ENCODE measurements at places on chromosomes 12 and 14. TPM values are rescaled to one million over a fixed set of nuclear protein-coding genes. Genes with fewer than 3 reads are reported as not detected.
A peak's percentile ranks its signal among the peaks of the same experiment; 100 is the strongest.

GRCh38 chr12:15558915-15559528, 230.2 kb downstream of the EPS8 start:
- no peak for DNase-seq

Gene PLD4
- total RNA-seq: 0.62 TPM

GRCh38 chr14:96138241-96138640, 66.4 kb upstream of the BDKRB2 start:
- DNase-seq: no peak

GRCh38 chr12:41122894-41123293, 65.2 kb upstream of the PDZRN4 start:
- DNase-seq: no peak

Gene C12orf50
- 0.32 TPM for total RNA-seq

DNA sequence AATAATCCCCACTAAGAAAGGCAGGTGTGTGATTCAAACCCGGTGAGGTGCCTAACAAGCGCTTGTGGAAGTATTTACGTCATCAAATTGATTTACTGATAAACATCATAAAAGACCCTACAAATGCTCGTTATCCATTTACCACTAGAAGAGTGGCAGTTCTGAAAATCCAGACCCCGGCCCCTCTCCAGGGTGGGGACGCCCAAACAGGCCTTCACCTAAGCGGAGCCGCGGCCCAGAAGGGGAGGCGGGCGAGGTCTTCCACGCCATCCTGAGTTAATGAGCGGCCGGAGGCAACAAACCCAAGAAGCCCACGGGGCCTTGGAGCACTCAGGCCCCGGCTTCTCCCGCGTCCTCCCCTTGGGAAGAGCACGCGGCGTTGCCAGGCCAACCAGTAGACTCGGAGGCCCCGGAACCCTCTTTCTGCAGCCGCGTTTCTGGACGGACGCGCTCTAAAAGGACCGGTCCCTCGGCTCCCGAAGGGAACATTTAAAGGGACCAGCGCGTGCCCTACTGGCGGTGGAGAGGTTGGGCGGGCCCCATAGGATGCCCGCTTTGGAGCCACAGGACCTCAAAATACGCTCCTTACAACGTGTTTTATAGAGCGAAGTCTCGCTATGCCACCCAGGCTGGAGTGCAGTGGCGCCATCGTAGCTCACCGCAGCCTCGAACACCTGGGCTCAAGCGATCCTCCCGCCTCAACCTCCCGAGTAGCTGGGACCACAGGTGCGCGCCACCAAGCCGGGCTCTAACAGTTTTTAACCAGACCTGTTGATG, 3.5 kb downstream of the PTPN21 start:
- peak; percentile 92 for DNase-seq

DNA sequence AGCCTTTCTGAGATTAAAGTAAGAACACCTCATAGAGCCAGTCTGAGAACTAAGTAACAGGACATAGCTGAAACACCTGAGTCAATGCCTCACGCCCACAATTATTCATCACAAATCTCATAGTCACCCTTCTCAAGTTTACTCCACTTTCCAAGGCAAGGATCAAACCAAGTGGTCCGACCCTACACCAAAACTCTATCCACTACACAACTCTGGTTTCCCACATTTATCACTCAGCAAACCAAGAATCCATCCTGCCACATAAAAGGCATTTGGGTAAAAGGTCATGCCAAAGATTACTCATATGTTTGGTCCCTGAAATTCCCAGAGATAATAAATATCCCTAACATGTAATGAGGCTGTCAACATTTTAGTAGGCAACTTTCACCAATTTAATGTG, 144.1 kb downstream of the RPAP3 start:
- no peak for DNase-seq

Gene TTC9
- total RNA-seq: 2.7 TPM

- peak; percentile 41 for DNase-seq
Observed at GRCh38 chr12:22082190-22082701, 36.2 kb downstream of the CMAS start.

- DNase-seq: peak; percentile 63
Observed at GRCh38 chr14:101371799-101372793, 189.2 kb upstream of the DIO3 start.

Gene ANKS1B
- 37.0 TPM for total RNA-seq

GRCh38 chr14:21227981-21228380, 41.3 kb downstream of the HNRNPC start:
- DNase-seq: no peak

Gene OSBPL8
- total RNA-seq: 100 TPM

DNA sequence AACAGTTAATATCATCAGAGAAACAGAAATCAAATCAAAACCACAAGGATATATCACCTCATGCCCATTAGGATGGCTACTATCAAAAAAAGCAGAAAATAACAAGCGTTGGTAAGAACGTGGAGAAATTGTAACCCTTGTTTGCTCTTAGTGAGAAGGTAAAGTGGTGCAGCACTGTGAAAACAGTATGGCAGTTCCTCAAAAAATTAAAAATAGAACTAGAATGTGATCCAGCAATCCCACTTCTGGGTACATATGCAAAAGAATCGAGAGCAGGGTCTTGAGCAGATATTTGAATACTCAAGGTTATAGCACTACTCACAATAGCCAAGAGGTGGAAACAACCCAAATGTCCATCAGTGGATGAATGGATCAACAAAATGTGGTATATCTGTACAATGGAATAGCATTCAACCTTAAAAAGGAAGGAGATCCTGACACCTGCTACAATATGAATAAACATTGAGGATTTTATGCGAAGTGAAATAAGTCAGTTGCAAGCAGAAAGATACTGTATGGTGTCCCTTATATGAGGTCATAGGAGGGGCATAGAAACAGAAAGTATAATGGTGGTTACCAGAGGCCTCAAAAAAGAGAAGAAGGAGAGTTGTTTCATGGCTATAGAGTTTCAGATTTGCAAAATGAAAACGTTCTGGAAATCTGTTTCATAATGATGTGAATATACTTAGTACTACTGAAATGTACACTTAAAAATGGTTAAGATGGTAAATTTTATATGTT, 131.0 kb upstream of the EEA1 start:
- no peak for DNase-seq

Gene CPSF6
- 54.8 TPM for total RNA-seq

Data from aorta (tissue), 5 donors.